Left ventricle myocardium inferior (tissue), 1 donor: ENCODE measurements at places on chromosomes 2 and 18. TPM values are rescaled to one million over a fixed set of nuclear protein-coding genes. Genes with fewer than 3 reads are reported as not detected.

GRCh38 chr2:105806996-105807395 is 62.3 kb downstream of the NCK2 start:
- no peak for DNase-seq

DNA sequence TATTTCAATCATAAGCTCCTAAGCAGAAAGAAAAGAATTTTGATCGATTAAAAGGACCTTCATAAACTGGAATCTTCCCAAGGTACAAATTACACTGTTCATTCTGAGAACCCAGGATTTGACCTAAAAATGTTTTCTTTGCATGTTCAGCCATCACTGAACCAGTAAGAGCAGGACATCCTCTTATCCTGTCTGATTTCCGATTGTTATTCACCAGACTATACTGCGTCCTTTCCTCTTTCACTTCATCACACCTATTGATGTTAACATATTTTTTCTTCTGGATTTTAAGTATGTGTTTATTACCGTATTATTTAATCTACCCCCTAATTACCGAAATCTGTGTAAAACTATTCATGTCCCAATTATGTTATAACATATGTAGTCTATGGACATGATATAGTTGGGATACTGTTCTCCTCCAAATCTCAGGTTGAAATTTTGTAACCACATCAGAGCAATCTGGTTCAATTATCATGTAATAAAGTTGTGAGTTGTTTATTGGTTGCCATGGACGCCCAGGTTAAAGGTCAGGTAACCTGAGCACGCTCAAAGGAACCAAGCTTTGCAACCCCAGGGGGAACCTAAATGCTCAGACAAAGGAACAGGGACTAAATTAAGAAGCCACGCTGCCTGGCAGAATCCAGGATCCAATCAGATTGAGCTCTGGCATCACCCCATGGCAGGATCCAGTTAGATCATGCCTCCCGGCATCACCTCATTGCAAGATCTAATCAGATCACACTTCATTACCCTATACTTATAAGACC is 11.6 kb upstream of the TBC1D8 start:
- no peak for DNase-seq

GRCh38 chr2:46540496-46541331 is 61.3 kb downstream of the TMEM247 start:
- no peak for DNase-seq

GRCh38 chr2:162330881-162331280 is 12.4 kb upstream of the IFIH1 start:
- DNase-seq, result no peak

- DNase-seq, result no peak
Observed at GRCh38 chr2:106833256-106833655, 52.7 kb downstream of the ST6GAL2 start.

DNA sequence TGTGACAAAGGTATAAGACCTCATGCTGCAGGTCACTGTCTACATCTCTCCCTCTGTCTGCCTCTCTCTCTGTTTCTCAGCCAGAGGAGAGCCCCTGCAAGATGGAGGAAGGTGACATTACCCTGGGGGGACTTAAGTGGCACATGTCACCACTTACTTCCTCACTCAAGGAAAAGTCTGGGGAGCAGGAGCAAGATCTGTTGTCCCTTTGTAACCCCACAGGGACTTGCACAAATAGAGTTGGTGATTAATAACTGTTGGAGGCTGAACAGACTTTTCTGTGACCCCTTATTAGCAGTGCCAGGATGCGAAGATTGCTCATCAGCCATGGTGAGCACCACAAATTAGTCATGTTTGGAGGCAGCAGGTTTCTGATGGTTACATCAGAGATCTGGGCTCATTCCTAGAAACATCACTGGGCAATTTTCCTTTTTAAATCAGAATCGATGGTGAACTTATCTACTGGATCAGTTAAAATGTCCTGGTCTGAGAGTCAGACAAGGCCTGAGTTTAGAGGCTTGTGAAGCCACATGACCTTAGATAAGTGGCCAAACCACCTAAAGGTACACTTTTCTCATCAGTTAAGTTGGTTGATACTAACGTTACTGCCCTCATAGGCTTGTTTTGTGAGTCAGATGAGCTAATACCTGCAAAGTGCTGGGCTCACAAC is 81.2 kb upstream of the LTBP1 start:
- no peak for DNase-seq

- no peak for DNase-seq
Observed at GRCh38 chr18:79540904-79541282, 138.7 kb upstream of the CTDP1 start.

- no peak for DNase-seq
Observed at GRCh38 chr2:42765686-42766085, 1.8 kb upstream of the OXER1 start.

DNA sequence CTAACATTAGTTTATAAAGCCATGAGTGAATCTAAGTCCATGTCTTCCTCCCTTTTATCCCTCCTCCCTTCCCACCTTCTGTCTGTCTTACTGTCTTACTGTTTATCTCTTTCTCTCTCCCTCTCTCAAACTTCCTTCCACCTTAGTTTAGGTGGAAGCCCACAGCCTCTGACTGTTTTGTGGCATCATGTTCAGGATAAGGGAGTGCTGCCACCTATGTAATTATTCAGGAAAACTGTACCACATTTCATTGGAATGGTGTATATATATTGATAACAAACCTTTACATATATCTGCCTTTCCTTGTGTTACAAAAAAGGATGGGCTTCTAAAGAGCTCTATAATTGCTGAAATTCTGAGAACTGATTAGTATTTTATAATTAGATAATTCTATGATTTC is 48.7 kb downstream of the NETO1 start:
- DNase-seq, result no peak

The SLC4A3 gene
- total RNA-seq, result 426 TPM

- DNase-seq, result no peak
Observed at GRCh38 chr2:118148809-118149208, 60.5 kb downstream of the INSIG2 start.
